ENCODE measurements at places on chromosomes 4 and X. TPM values are rescaled to one million over a fixed set of nuclear protein-coding genes. Genes with fewer than 3 reads are reported as not detected.

Gene HDX
- 4.3 TPM for total RNA-seq

- peak; percentile 30 for DNase-seq
These were observed 24.4 kb downstream of the FAT1 start for GRCh38 chr4:186699298-186699697.

Gene RPGR
- total RNA-seq = 8.8 TPM

DNA sequence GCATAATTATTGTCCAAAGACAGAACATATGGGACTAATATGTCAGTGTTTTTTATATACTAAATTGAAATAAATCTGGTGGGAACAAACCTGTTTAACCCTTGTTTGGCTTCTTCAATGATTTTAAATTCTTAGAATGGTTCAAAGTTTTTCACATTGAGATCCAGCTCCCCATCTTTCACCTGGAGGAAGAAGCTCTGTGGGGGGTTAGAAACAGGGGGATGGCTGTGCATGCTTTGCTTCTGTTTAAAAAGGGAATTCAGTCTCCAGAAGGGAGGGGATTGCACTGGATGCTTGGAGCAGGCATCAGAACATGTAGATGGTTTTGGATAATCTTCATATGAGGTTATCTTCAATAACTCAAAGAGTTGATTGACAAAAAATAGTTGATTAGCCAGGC lies 72.1 kb downstream of the GALNT7 start:
- no peak for DNase-seq

DNA sequence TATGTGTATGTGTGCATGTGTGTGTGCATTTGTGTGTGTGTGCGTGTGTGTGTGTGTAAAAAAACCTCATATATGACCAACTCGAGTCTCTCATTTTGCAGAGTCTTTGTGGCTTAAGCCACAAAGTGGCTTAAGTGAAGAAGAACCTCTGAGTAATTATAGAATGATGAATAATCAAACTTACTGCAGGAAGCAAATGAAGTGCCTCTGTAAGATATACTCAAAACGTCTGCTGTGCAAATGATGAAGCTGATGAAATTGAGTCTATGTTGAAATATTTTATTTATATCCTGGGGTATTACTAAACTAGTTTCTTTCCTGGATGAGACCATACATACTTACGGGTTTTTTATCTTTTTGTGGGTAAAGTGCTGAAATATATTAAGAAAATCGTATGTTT lies 1198.7 kb downstream of the PCDH7 start:
- DNase-seq = peak; percentile 1

Gene ADH7
- total RNA-seq = not detected

- no peak for DNase-seq
These were observed 463.9 kb upstream of the PCDH7 start for GRCh38 chr4:30256116-30256832.

DNA sequence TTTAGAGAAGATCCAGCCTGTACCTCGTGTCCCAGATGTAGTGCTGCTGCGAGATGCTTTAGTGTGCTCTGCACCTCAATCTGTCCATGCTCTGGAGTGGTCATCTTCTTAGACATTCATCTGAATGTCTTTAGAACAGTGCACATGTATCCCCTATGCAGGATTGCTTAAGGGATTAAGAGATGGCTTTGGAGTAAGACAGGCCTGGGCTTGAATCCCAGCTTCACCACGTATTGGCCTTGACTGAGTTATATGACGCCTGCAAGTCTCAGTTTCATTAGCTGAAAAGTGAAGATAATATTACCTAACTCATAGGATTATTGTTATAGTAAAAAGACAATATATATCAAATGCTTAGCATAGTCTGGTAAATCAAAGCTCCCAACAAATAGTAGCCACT lies 98.3 kb downstream of the NFKB1 start:
- DNase-seq = no peak

Gene CORIN
- 1.5 TPM for total RNA-seq

- no peak for DNase-seq
These were observed 66.8 kb upstream of the NKX1-1 start for GRCh38 chr4:1472911-1473518.

DNA sequence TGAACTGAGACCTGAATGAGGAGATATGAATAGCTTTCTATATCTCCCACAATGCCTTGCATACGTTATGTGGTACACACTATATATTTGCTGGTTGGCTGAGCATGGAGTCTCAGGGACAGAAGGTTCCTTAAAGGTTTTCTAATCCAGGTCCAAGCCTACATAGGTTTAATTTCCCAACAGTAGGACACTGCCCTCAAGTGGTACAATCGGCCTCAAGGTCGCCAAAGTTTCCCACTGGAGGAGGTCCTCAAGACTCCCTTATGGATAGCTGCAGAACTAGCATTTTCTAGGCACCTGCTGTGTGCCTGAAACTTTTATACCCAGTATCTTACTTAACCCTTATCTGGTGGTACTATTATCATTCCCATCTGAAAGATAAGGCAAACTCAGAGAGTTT lies 21.0 kb upstream of the EFNB1 start:
- DNase-seq = peak; percentile 28

DNA sequence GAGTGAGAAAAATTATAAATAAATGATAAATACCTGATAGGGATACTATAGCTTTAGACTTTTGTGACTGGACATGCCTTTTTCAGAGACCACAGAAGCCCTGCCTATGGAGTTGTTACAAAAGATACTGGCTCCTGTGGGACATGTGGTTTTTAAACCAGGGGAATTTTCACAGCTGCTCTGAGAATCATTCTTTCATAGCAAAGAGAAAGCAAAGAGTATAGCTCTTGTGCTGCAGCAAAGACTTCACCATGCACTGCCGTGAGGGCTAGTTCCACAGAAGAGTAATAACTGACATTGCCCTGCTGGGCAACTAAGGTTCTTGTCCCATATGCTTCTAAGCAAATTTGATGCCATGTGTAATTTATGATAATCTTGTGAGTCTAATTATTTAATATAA lies 98.2 kb downstream of the MAPK10 start:
- DNase-seq = peak; percentile 68

Data from myocyte (in vitro differentiated cells).